Stimulated activated CD8-positive, alpha-beta memory T cell treated with anti-CD3 and anti-CD28 coated beads, Interleukin-4, amount 100 ng/mL, for 1 hour (primary cell): ENCODE measurements at places on chromosomes 3 and 15.

DNA sequence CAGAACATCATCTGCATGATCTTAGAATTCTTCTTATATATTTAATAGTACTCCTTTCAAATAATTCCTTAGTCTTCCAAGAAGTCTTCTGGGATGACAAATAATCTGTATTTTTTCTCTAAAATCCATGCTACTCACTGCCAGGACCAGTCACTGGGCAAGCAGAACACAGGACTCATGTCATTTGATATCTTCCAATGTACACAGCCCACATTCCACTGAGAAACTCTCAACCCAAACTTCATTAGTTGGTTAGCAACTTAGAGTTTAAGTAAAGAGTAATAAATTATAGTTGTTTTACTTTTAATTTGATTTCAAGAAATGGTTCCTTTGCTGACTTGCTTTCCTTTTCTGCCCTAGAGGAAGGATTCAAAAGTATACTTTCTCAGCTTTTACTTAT is 317.0 kb downstream of the VGLL3 start:
- DNase-seq = no peak

GRCh38 chr3:8239718-8240695 is 261.6 kb upstream of the LMCD1 start:
- DNase-seq = no peak

GRCh38 chr3:56342475-56342874 is 125.8 kb downstream of the ERC2 start:
- DNase-seq = no peak

- DNase-seq = no peak
Measured at GRCh38 chr3:113754494-113755159, 7.8 kb downstream of the ATP6V1A start.
